ENCODE measurements at places on chromosomes 11 and 22. TPM values are rescaled to one million over a fixed set of nuclear protein-coding genes. Genes with fewer than 3 reads are reported as not detected.

- peak; percentile 71 for DNase-seq
- peaks cover 21% of the 10 kb centered on the region for H3K27me3 ChIP-seq
- H3K27ac ChIP-seq, result peak within 1 kb of the TSS; percentile 63
- H3K36me3 ChIP-seq, result no peaks in the 10 kb centered on the region
- peaks cover 12% of the 10 kb centered on the region for H3K4me1 ChIP-seq
Observed at GRCh38 chr22:50481440-50482106, at the start of gene ADM2. Gene ADM2 (plus strand): TSS chr22:50481543. CDS start chr22:50481848, 305 bp downstream.

The CTNND1 gene
- 6.8 TPM for total RNA-seq

DNA sequence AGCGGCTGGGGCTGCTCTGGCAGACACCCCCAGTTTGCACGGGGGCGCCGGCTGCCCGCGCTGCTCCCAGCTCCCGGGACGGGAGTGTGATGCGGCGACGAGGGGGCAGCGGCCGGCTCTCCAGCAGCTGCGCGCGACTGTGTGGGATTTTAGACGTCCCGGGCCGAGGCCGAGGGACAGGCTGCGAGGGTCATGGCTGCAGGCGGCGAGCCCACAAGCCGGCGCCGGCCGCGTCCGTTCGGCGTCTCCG lies 159 bp downstream of the FZD4 start:
- H3K4me1 ChIP-seq, result peaks cover 13% of the 10 kb centered on the region
- no peaks in the 10 kb centered on the region for H3K36me3 ChIP-seq
- no peak overlapping the region for H3K4me3 ChIP-seq
- DNase-seq, result no peak
- H3K27me3 ChIP-seq, result peaks cover 63% of the 10 kb centered on the region

The MS4A4E gene
- not detected for total RNA-seq

The TEX12 gene
- total RNA-seq, result not detected

The PDGFD gene
- total RNA-seq, result 0.08 TPM

The TAGLN gene
- 2.4 TPM for total RNA-seq

DNA sequence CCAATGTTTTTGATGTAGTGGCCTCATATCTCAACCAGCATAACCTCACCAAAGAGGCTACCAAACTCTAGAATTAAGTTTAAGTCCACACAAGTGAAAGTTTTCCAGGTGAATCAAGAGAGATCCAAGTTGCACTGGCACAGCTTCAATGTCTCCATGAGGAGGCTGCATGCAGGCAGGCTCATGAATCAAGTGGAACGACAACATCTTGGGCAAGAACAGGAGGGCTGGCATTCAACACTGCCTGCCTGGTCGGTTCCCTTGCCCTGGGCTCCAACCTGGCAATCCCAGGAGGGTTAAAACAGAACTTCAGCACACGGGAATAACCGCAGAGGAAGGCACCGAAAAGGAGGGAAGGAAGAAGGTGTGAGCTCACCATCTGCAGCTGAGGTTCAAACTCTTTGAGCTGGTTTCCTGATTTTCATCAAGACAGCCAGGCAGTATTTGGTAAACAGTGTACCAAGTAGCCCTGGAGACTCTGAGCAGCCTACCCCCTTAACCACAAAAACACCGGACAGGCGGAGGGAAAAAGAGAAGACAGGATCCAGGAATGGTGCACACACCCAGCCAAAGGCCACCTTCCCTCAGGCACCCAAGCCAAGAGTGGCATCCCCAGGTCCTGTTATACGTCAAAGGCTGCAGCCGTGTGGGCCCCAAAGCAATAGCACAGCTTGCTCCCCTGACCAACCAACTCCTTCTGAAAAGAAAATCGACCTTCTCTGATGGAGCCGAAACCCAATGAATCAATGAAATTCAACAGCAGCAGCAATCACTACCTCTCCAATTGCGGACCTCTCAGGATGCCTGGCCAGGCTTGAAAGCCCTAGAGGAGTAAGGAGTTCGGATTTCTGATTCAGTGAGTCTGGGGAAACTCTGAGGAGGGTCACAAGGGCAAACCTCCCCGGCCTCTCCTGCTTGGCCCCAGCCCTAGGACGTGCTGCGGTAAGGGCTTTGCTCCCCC lies 1.3 kb downstream of the PACSIN2 start:
- peaks cover 5% of the 10 kb centered on the region for H3K36me3 ChIP-seq
- H3K27ac ChIP-seq, result peak overlapping the region; percentile 80
- H3K4me1 ChIP-seq, result peaks cover 21% of the 10 kb centered on the region
- peaks cover 3% of the 10 kb centered on the region for H3K27me3 ChIP-seq
- no peak for DNase-seq

DNA sequence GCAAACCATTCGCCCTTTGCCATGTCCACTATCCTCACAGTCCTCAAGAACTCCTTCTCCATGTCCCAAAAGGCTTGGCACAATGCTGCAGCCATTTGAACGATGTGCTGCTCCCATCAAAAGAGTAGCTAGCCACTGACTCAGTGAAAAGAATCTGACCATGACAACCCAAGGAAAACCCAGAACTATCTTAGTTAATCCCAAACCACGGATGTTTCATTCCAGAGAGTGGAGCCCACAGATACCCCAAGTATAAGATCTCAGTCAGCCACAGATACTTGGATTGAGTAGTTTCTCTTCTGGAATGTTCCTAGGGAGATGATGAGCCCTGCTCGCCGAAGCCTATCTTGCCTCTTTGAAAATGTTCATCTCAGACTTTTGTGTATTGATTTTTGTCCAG lies 176.9 kb downstream of the NAV2 start:
- no peaks in the 10 kb centered on the region for H3K36me3 ChIP-seq
- no peaks in the 10 kb centered on the region for H3K4me1 ChIP-seq
- no peak for DNase-seq

- no peaks in the 10 kb centered on the region for H3K4me1 ChIP-seq
- no peaks in the 10 kb centered on the region for H3K27me3 ChIP-seq
- H3K4me3 ChIP-seq, result no peak overlapping the region
- H3K27ac ChIP-seq, result no peak overlapping the region
Observed at GRCh38 chr11:117502015-117502778, 174.5 kb downstream of the CEP164 start.

The MS4A12 gene
- not detected for total RNA-seq

The GAB4 gene
- not detected for total RNA-seq

GRCh38 chr22:27088026-27088425 lies 430.6 kb downstream of the MIAT start:
- no peak for DNase-seq
- no peak overlapping the region for H3K27ac ChIP-seq
- no peaks in the 10 kb centered on the region for H3K4me1 ChIP-seq
- peaks cover 8% of the 10 kb centered on the region for H3K27me3 ChIP-seq
- H3K36me3 ChIP-seq, result no peaks in the 10 kb centered on the region
- H3K4me3 ChIP-seq, result no peak overlapping the region

- no peak for DNase-seq
- H3K4me1 ChIP-seq, result no peaks in the 10 kb centered on the region
- H3K27me3 ChIP-seq, result no peaks in the 10 kb centered on the region
- no peak overlapping the region for H3K27ac ChIP-seq
Observed at GRCh38 chr11:79807506-79807905, 366.7 kb upstream of the TENM4 start.

- no peaks in the 10 kb centered on the region for H3K4me1 ChIP-seq
- no peaks in the 10 kb centered on the region for H3K36me3 ChIP-seq
- H3K27me3 ChIP-seq, result peaks cover 26% of the 10 kb centered on the region
- no peak overlapping the region for H3K4me3 ChIP-seq
- no peak overlapping the region for H3K27ac ChIP-seq
Observed at GRCh38 chr11:94111660-94112059, 17.0 kb upstream of the PANX1 start.

DNA sequence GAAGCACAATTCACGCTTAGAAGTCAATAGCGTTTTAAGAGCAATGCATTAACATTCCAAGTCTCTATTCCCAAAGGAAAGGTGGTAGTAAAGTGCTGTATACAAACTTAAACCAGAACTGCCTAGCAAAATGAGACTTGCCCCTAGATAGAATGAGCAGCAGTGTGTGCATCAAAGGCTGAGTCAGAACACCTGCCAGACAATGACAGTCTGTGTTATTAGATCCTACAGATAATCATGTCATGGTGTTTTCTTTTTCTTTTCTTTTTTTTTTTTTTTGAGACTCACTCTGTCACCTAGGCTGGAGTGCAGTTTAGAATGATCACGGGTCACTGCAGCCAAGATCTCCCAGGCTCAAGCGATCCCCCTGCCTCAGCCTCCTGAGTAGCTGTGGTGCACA lies 1.6 kb downstream of the RTCB start:
- no peaks in the 10 kb centered on the region for H3K27me3 ChIP-seq
- DNase-seq, result no peak
- peak overlapping the region; percentile 94 for H3K4me3 ChIP-seq
- peaks cover 39% of the 10 kb centered on the region for H3K36me3 ChIP-seq
- peaks cover 41% of the 10 kb centered on the region for H3K4me1 ChIP-seq

DNA sequence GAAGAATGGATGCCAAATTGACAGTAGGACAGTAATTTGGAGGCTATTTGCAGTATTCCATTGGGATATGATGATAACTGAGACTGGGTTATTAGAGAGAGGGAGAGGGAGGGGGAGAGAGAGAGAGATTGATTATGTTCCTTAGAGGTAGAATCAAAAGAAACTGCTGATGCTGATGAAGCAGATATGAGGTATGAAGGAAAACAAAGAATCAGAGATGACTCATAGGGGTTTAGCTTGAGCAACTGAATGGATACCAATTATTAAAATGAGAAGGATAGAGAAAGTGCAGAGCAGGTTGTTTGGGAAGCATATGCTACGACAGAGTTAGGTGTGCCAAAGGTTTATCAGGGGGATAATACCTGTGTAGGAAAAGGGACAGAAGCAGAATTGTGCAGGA lies 12.8 kb upstream of the NUCB2 start:
- no peak for DNase-seq

The IFITM2 gene
- 2,304 TPM for total RNA-seq

DNA sequence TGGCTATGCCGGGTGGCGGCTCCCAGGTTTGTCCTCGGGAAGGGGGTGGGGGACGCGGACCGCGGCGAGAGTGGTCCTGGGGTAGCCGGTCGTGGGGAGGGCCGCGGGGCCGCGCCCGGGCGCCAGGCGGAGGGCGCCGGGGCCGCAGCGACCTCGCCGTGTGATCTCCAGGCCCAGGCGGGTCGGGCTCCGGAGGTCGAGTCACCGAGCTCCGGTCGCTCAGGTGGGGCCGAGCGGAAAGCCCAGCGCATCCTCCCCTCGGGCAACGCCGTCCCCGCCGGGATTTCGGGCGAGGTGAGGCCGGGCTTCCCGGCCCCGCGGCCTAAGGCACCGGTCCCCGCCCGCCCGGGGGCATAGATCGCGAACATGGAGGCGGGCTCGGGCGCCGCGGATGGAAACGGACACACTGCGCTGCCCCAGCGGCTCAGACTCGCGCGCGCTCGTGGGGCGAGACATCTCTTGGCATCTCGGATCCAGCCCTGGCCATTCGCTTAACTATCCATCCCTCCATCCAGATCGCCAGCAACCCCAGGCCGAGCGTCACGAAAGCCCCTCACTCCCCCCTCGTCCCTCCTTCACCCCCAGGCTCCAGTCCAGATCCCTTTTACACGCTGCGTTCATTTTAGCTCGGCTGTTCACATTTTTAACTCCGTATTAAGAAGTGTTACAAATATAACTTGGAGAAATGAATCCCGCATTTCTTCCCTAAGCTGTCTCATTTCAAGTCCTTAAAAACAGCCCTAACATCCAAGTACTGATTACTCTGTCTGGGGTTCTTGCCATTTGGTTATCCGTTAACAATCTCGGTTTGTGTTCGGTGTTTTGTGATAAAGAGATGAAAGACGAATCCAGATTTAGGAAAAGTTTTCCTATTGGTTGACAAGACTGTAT lies 460 bp downstream of the ZC3H12C start:
- no peak overlapping the region for H3K27ac ChIP-seq
- no peaks in the 10 kb centered on the region for H3K36me3 ChIP-seq
- H3K4me3 ChIP-seq, result peak overlapping the region; percentile 67
- peaks cover 51% of the 10 kb centered on the region for H3K27me3 ChIP-seq

- no peaks in the 10 kb centered on the region for H3K27me3 ChIP-seq
- H3K36me3 ChIP-seq, result no peaks in the 10 kb centered on the region
Observed at GRCh38 chr11:16365581-16366228, 9.4 kb upstream of the SOX6 start.

DNA sequence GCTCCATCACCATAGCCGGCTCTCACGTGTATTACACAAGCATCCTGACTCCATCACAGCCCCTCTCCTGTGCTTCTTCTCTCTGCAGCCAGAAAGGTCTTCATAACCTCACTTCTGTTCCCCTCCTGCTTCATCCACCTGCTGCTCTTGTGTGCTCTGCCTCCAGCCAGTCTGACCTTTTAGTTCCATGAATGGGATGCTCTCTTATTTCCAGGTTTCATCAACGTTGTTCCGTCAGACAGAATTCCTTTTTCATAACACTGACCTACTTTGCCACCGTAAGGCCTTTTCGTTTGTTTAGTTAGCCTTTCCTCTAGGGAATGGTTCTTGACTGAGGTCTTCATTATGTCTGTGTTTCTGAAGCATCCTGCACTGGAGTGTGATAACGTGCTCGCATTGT lies 18.8 kb downstream of the GRAMD1B start:
- no peak overlapping the region for H3K4me3 ChIP-seq
- H3K27ac ChIP-seq, result no peak overlapping the region
- H3K27me3 ChIP-seq, result no peaks in the 10 kb centered on the region
- H3K36me3 ChIP-seq, result peaks cover 26% of the 10 kb centered on the region

The SPTBN2 gene
- 0.31 TPM for total RNA-seq

DNA sequence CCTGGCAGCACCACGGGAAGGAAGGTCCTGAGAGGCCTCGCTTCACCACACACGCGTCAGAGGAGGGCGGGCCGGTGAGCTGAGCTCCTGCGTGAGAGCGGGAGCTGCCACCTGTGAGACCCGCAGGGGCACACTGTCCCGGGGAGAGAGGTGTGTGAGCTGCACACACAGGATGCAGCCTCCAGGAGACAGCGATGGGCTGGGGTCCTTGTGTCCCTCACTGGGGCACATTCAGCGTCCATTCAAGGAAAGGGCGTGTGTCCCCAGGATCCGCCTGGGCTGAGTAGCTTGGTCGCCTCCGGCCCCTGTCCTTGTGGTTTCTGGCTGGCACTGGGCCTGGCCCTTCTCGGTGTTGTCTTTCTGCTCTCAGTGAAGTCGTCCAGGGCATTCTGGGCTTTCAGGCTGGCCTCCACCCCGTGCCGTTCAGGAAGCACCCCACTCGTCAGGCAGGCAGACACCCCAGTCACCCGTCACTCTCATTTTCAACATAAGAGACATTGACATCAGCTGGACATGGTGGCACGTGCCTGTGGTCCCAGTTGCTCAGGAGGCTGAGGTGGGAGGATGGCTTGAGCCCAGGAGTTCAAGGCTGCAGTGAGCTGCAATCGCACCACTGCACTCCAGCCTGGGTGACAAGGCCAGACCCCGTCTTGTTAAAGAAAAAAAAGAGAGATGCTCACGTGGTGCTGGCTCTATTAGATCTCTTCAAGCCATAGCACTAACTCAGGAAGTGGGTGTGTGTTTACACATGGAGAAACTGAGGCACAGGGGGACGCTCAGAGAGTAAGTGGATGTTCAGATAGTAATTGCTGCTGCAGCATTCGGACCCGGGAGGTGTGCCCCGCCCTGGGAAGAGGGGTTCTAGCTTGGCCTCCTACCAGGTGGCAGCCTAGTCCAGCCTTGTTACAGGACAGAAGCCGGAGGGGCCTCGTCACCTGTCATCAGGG lies 1081.6 kb downstream of the BRD1 start:
- H3K4me1 ChIP-seq, result no peaks in the 10 kb centered on the region
- H3K27me3 ChIP-seq, result no peaks in the 10 kb centered on the region
- no peak for DNase-seq
- no peaks in the 10 kb centered on the region for H3K36me3 ChIP-seq
- H3K4me3 ChIP-seq, result no peak overlapping the region
